ENCODE measurements at places on chromosomes 4 and X. TPM values are rescaled to one million over a fixed set of nuclear protein-coding genes. Genes with fewer than 3 reads are reported as not detected.

RPA4 gene
- 0.19 TPM for total RNA-seq

PPBP gene
- total RNA-seq: 0.35 TPM

GLUD2 gene
- total RNA-seq: 1.5 TPM

SULT1B1 gene
- 0.65 TPM for total RNA-seq

ARHGAP6 gene
- 3.8 TPM for total RNA-seq

ATP2B3 gene
- not detected for total RNA-seq

CSAG2 gene
- not detected for total RNA-seq

QRFPR gene
- total RNA-seq: 0.89 TPM

AMTN gene
- not detected for total RNA-seq

SPANXN3 gene
- not detected for total RNA-seq

ZFX gene
- total RNA-seq: 33.4 TPM

UBE2D3 gene
- 261 TPM for total RNA-seq

ZNF157 gene
- not detected for total RNA-seq

PAGE1 gene
- total RNA-seq: not detected

RADX gene
- 0.87 TPM for total RNA-seq

AFM gene
- not detected for total RNA-seq

SERTM2 gene
- not detected for total RNA-seq

RIPPLY1 gene
- total RNA-seq: not detected

EGF gene
- 13.1 TPM for total RNA-seq

PPEF2 gene
- total RNA-seq: not detected

SUPT20HL1 gene
- not detected for total RNA-seq

KDR gene
- total RNA-seq: 23.2 TPM

MXRA5 gene
- total RNA-seq: 2.1 TPM

MSN gene
- 131 TPM for total RNA-seq

ADRA2C gene
- 6.9 TPM for total RNA-seq

H2BW2 gene
- not detected for total RNA-seq

PWWP3B gene
- total RNA-seq: 11.5 TPM

RPGR gene
- 3.8 TPM for total RNA-seq

KLF3 gene
- total RNA-seq: 18.9 TPM

FAT1 gene
- total RNA-seq: 55.2 TPM

PLXNB3 gene
- 2.3 TPM for total RNA-seq

RBM47 gene
- 4.7 TPM for total RNA-seq

MAGEA1 gene
- not detected for total RNA-seq

HELT gene
- not detected for total RNA-seq

CHRDL1 gene
- 3.2 TPM for total RNA-seq

GYG2 gene
- total RNA-seq: 1.5 TPM

IL21 gene
- total RNA-seq: not detected

NUP62CL gene
- total RNA-seq: 0.51 TPM

PPARGC1A gene
- 77.5 TPM for total RNA-seq

FANCB gene
- 0.54 TPM for total RNA-seq
